ENCODE measurements at places on chromosomes 13 and 19.

- peak; percentile 87 for DNase-seq
Observed at GRCh38 chr13:23888658-23889614, at the start of gene MIPEP. MIPEP (minus strand) TSS chr13:23889400; CDS start chr13:23889320, 80 bp downstream.

- DNase-seq: no peak
Observed at GRCh38 chr19:4013886-4014540, 6.5 kb downstream of the PIAS4 start.

- DNase-seq: no peak
Observed at GRCh38 chr13:66661336-66661735, 568.8 kb downstream of the PCDH9 start.

DNA sequence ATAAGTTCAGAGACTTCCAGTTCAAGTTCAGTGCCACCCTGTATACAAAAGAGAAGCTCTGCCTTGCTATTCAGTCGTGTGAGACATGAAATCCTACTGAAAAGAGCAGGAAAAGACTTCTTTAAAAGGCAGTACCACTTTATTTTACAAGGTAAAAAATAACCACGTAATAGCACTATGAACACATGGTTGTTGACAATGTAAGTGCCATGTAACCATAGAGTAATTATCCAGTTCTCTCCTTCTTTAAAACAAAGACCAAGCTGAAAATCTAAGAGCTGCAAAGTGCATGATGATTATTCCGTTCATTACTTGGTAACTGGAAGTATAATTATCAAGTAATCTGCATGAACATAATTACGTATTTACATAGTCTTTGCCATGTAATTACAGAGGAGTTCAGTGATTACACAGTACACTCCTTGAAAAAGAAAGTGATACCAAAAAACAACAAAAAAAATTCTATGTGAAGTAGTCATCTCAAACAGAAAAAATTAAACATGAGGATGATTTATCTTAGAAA, 288.7 kb downstream of the EFNB2 start:
- no peak for DNase-seq

- DNase-seq: no peak
Observed at GRCh38 chr13:30560212-30560611, 57.5 kb upstream of the USPL1 start.

DNA sequence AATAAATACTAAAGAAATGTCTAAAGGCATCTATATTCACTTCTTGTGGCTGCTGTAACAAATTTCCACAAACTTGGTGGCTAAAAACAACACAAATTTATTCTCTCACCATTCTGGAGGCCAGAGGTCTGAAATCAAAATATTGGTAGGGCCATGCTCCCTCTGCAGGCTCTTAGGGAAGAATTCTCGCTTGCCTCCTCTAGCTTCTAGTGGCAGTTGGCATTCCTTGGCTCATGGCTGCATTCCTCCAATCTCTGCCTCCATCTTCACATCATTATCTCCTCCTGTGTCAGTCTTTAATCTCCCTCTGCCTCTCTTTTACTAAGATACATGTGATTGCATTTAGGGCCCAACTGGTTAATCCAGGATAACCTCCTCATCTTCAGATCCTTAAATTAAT, 54.1 kb upstream of the RFXAP start:
- DNase-seq: no peak

DNA sequence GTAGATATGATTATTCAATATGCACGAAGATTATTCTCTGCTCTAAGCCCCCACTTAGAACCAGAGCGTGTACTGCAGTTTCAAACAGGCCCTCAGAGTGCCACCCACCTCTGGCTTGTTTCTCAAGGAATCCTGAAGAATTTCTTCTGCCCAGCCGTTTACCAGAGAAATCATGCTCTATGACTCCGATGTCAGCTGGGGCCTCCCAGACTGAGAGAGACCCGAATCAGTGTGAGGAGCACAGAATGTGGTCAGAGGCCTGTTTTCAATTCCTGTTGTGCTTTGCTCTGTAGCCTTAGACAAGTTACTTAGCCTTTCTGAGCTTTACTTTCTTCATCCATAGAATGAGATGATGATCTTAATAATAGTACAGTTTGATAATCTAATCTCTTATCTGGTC, 5.5 kb downstream of the PNMA8C start:
- DNase-seq: no peak

- DNase-seq: peak; percentile 40
Observed at GRCh38 chr13:41411522-41411921, 45.8 kb upstream of the RGCC start.

DNA sequence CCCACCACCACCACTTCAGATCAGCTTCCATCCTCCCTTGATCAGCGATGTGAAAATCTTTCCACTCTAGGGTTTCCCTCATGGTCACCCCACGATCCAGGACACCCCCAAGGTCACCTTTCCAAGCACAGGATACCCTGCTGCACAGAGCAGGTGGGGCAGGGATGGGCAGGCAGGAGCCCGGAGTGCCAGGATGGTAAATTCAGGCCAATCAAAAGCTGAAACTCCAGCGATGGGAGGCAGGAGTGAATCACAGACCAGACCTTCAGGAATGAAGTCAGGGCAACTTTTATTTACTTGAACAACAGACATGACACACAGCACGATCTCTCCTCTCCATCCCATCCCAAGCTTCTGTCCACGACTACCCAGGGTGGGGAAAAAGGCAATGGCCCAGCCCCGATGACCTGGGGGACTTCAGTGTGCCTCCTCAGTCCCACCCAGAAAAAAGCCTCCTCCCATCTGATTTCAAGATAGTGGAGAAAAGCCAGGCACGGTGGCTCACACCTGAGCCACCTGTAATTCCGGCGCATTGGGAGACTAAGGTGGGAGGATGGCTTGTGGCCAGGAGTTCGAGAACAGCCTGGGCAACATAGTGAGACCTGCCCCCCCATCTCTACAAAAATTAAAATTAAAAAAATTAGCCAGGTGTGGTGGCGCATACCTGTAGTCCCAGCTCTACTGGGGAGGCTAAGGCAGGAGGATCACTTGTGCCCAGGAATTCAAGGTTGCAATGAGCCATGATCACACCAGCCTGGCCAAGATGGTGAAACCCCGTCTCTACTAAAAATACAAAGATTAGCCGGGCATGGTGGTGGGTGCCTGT, 39.2 kb downstream of the ZSWIM4 start:
- DNase-seq: no peak

DNA sequence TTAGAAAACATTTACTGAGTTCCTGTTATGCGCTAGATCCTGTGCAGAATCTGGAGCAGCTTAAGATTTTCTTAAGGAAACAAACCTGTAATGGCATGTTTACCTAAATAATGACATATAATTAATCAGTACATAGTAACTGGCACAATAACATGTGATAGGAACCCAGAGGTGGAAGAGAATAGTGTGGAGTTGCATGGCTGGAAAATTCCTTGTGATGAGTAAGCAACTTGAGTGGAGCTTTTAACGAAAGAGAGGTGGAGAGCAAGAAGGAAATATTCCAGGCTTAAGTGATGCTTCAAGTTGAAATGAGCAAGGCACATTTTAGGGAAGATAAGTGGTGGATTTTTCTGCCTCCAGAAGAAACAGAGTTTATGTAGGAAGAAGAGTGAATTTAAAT, 9.2 kb upstream of the GPC5 start:
- DNase-seq: no peak

- no peak for DNase-seq
Observed at GRCh38 chr13:53847502-53847901, 818.9 kb downstream of the OLFM4 start.

- DNase-seq: no peak
Observed at GRCh38 chr13:20714563-20715329, 11.2 kb downstream of the IL17D start.

GRCh38 chr13:73089213-73089612, 30.4 kb downstream of the KLF5 start:
- no peak for DNase-seq

DNA sequence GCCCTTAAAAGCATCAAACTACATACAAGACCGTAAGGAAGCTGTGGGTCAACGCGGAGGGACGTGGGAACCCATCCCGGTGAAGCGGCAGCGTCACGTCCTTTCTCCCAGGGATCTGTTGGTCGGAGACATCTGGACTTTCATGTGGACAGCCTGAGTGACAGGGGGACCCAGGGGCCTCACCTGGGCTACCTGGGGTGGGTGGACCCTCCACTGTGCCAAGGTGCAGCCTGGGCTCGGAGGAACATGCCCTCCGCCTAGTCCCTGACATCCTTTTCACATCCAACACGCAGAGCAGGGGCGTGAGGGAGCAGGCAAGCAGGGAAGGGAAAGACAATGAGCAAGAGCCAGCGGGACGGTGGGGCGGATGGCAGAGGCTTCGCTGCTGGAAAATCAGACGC, 13.8 kb upstream of the GARIN5A start:
- DNase-seq: no peak

GRCh38 chr19:47130120-47130588, 481 bp upstream of the SAE1 start:
- DNase-seq: no peak

GRCh38 chr13:113293686-113294085, 3.4 kb upstream of the LAMP1 start:
- no peak for DNase-seq

DNA sequence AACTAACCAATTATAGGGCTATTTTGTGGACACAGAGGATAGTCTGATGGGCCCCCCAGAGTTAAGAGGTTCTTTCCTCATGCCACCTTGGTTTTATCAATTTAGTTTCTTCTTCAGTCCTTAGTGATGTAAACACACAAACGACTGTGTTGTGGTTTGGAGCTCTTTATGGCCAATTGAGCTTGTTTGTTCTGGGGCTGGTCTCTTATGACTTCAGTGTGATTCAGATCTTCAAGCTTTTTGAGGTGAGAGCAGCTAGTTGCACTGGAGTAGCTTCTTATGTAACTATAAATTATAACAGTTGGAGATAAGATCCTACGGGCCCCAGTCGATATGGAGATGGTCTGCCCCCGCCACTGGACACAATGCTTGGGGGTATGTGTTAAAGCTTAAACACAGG, 22.0 kb upstream of the GJB6 start:
- DNase-seq: no peak
